Stimulated activated CD8-positive, alpha-beta memory T cell treated with anti-CD3 and anti-CD28 coated beads, Interleukin-7, amount 100 ng/mL, for 1 hour (primary cell): ENCODE measurements at places on chromosomes 2 and 18.

- no peak for DNase-seq
Measured at GRCh38 chr2:74991977-74992376, 33.5 kb downstream of the POLE4 start.

- DNase-seq, result no peak
Measured at GRCh38 chr2:85853499-85854165, 35.2 kb downstream of the ST3GAL5 start.

DNA sequence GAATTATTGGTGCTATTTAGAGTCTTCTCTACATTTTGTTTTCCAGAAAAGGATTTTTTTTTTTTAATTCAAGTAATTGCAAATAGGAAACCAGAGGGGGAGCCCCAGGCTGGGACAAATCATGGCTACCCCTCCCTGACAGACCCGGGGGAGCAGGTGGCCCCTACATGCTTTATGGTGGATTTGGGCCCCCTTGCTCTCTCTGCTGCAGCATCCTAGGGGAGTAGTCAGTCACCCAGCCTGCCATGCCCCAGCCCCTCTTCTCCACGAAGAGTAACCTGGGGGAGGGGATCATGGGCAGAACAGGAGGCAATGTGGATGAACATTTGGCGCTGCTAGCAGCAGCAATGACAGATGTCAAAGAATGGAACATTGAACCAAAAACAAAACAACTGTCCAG lies 4.6 kb downstream of the C2orf81 start:
- DNase-seq, result no peak

GRCh38 chr18:10032331-10033015 lies 118.7 kb downstream of the VAPA start:
- no peak for DNase-seq

DNA sequence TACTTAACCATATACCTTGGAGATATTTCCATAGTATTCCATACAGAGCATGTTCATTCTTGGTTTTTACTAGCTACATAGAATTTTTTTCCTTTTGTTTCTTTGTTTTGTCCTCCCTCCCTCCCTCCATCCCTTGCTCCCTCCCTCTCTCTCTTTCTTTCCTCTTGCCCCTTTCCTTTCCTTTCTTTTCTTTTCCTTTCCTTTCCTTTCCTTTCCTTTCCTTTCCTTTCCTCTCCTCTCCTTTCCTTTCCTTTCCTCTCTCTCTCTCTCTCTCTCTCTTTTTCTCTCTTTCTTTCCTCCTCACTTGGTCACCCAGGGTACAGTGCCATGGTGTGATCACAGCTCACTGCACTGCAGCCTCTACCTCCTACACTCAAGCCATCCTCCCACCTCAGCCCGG lies 28.3 kb downstream of the RPL37A start:
- no peak for DNase-seq

- DNase-seq, result no peak
Measured at GRCh38 chr2:43000242-43001054, 208.1 kb upstream of the HAAO start.

DNA sequence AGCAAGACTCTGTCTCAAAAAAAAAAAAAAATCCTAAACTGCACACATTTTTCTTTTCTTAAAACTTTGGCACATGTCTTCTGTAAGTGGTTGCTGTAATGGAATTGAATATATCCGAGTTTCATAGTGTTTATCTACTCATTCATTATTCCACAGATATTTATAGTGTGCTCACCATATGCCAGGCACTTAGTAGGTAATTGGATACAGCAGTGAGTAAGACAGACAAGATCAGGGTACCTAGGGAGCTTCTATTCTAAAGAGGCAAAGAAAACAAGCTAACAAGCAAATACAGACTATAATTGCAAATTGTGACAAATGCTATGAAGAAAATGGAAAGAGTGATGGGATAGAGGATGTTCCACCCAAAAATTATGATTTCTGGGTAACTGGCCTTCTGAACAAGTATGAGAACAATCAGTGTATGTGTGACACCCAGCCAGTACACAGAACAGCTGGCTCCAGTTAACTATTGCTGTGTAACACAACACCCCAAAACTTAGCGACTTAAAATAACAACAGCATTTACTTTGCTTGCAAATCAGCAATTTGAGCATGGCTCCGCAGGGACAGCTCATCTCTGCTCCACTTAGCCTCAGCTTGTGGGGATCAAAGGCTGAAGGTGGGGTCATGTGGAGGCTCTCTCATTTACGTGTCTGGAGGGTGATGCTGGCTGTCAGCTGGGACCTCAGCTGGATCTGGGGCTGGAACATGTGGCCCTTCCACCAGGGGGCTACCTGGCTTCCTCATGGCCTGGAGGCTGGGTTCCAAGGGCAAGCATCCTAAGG lies 224.9 kb downstream of the INSIG2 start:
- no peak for DNase-seq

- no peak for DNase-seq
Measured at GRCh38 chr2:236366397-236366796, 102.2 kb upstream of the ASB18 start.

DNA sequence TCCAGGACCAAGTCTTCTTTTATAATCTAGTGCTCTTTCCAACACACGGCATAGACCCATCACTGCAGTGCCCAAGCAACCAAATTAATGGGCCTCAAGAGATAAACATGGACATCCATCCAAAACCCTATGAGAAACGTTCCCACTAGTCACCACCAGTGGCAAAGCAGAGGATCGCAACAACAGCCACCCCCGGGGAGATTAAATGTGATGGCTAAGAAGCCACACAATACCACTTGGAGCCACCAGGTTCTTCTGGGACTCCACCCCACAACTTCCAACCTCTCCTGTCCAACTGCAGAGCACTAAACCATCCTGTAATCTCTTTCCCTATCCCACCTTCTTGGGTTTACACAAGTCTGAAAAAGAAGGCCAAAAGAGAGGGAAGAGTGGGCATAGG lies 123.8 kb downstream of the BCL11A start:
- no peak for DNase-seq

GRCh38 chr18:76314015-76314414 lies 181.0 kb downstream of the ZNF516 start:
- no peak for DNase-seq

- no peak for DNase-seq
Measured at GRCh38 chr2:224841910-224842309, 125.7 kb upstream of the CCDC195 start.

- no peak for DNase-seq
Measured at GRCh38 chr2:111231532-111232252, 111.0 kb downstream of the BCL2L11 start.

- no peak for DNase-seq
Measured at GRCh38 chr2:59884166-59884565, 669.3 kb downstream of the BCL11A start.
